ENCODE measurements at places on chromosomes 3 and 15.

- no peak for DNase-seq
Measured at GRCh38 chr3:73405853-73406252, 218.9 kb downstream of the PDZRN3 start.

- no peak for DNase-seq
Measured at GRCh38 chr3:152309031-152309430, 40.3 kb downstream of the MBNL1 start.

- no peak for DNase-seq
Measured at GRCh38 chr3:64617610-64618009, 70.2 kb downstream of the ADAMTS9 start.

GRCh38 chr15:95872366-95872771 is 458.1 kb upstream of the NR2F2 start:
- DNase-seq, result no peak
